ENCODE measurements at places on chromosomes 4 and X.

GRCh38 chrX:47313056-47313455 is 57.3 kb upstream of the ZNF157 start:
- no peak for DNase-seq

DNA sequence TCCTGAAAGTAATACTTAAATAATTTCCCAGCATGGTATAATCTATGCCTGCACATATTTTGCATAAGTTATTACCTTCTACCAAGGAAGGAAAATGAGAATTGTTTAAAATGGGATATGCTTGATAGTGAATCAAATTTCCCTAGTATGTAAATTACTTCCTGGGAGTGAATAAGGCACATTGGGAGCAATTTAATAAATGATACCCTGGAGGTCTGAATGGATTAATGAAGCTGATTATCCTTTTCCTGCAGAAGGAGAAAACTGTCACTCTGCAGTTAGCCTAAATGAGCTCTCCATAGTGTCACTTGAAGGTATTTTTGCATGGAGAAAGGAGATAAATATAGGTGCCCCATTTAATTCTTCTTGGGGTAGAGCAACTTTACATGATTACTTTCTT is 2212.0 kb downstream of the PCDH7 start:
- no peak for DNase-seq

DNA sequence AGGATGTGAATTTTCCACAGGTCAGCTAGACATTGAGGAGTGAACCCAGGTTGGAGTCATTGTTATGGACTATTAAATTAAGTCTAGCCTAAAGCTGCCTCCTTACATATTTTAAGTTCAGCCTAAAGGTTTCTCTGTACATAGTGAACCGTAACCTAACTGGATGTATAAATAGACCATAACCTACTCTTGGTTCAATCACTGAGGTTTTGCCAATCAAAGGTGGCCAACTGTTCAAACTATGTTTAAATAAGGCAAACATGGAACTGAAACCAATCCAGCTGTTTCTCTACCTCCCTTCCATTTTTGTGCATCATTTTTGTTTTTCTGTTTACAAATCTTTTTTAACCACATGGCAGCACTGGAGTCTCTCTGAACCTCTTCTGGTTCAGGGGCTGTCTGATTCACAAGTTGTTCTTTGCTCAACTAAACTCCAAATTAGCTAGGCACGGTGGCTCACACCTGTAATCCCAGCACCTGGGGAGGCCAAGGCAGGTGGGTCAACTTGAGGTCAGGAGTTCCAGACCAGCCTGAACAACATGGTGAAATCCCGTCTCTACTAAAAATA is 43.9 kb upstream of the SFRP2 start:
- no peak for DNase-seq

- DNase-seq: no peak
Measured at GRCh38 chrX:106716004-106716403, 10.5 kb upstream of the RNF128 start.

DNA sequence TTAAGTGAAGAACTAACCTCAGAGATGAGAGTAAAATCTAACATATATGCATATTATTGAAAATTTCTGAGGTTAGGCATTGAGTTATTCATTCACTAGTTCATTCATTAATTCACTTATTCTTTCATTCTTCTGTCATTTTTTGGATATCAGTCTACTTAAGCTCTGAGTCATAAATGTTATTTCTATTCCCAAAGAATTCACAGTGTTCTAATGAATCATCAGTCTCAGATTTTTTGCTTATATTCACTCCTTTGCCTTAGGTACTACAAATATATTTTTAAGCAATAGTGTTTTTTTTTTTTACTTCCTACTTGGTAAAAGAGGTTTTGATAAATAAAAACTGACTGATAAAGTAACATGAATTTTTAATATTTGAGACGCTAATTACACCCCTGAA is 95.2 kb upstream of the DKK2 start:
- no peak for DNase-seq

DNA sequence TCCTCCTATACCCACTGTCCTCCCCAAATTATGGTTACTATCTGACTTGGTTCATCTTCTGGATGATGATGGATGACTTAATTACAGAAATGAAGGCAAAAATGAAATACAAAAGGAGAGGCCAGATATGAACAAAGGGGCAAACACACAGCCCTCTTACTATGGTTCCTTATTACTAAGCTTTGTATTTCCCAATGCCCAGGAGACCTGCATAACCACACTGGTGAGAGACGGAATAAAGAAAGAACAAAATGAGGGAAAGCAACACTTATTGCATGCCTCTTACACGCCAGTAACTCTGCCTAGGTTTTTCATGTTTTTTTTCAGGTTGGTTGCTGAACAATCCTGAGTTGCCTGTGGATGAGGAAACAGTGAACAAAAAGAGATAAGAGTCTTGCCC is 120.5 kb downstream of the SLC10A7 start:
- no peak for DNase-seq

DNA sequence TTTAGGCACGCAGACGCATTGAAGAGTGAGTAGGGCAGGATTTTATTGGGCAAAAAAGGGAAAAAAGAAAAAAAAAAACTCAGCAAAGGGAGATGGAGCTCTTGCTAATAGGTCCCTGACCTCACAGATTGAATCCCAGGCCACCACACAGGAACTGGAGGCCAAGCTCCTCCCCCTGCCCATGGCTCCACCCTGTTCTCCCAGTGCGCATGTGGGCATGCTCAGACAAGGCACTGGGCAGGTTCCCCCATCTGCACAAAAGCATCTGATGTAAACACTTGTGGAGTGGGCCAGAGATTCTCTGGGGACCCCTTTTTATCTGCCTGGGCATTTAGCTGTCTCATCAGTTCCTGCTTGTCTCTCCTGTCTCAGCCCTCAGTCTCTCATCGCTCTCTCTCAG is 9.5 kb downstream of the FRMD7 start:
- DNase-seq: no peak

- no peak for DNase-seq
Measured at GRCh38 chr4:147571036-147571770, 46.0 kb upstream of the TMEM184C start.

- DNase-seq: no peak
Measured at GRCh38 chr4:93086356-93086755, 742.2 kb upstream of the ATOH1 start.

- no peak for DNase-seq
Measured at GRCh38 chrX:39475372-39475771, 622.4 kb downstream of the BCOR start.

- no peak for DNase-seq
Measured at GRCh38 chrX:107567370-107567769, 60.9 kb upstream of the PRPS1 start.

All from right renal pelvis (tissue), 4 donors.